RPMI7951 (cell line): ENCODE measurements at places on chromosomes 13 and 19. TPM values are rescaled to one million over a fixed set of nuclear protein-coding genes. Genes with fewer than 3 reads are reported as not detected.
A peak's percentile ranks its signal among the peaks of the same experiment; 100 is the strongest.

Gene SYCN
- not detected in 2 replicates for total RNA-seq

DNA sequence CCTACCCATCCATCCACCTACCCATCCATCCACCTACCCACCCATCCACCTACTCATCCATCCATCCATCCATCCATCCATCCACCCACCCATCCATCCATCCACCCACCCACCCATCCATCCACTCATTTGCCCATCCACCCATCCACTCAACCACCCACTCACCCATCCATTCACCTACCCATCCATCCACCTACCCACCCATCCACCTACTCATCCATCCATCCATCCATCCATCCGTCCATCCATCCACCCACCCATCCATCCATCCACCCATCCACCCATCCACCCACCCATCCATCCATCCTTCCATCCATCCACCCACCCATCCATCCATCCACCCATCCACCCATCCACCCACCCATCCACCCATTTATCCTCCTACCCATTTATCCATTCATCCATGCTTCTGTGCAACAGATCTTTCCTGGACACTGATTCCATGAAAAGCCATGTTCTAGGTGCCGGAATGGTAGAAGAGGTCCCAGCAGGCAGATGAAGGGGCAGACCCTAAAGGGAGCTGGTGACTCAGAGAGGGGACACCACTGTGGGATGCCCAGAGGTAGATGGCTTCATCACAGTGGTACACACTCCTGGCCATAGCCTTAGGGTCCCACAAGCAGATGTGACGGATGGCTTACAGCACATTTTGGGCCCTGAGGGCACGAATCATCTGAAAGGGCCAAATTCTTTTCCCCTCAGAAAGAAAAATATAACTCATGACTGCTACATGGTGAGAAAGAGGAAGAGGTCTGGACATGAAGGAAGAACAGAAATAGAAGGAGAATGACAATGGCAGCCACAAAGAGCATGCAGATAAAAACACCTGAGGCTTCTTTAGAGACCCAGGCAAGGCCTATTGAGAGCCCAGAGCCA, 76.0 kb downstream of the KCTD15 start:
- DNase-seq: peak; percentile 94

DNA sequence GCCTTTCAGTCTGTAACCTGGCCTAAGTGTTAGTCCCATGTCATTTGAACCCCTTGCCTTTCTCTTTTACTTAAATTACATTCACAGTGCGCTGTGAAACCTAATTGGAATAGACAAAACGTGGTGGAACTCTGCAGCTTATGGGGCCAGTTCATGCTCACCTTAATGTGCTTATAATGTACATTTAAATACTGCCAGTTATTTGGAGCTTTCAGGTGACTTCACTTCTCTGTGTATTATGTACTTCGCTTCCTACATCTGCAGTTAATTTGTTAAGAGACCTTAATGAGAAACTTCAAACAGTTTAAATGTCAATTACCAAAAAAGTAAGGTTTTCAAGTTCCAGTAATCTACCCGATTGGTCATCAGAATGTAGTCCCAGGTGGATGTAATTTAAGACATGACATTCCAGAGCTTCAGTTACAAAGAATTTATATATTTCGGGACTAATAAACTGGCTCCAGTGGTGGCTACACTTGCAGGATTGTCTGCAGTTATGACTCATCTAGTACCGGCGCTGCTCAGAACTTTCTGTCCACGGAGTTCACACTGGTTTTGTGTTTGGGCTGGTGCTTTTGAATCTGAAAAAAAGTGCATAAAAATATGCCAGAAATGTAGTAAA, 125.3 kb downstream of the TM9SF2 start:
- peak; percentile 45 for DNase-seq

- no peak for DNase-seq
Observed at GRCh38 chr19:5956323-5956722, 21.6 kb downstream of the RANBP3 start.

DNA sequence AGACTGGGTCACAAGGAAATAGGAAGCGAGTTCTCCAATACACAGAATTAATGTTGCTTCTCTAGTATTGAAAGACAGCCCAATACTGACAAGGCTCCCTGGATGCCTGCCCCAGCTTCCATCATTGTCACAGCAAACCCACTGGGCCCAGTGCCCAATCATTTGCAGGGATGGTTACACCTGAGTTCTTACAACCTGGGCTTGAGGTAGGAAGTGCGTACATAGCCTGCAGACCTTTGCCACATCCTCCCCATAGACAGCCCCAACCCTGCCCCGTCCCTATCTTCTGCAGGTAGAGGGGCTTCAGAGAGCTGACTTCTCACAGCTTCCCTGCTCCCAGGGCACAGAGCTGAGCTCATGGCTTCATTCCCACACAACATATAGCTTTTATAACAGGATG, 108.1 kb upstream of the UBL3 start:
- DNase-seq: no peak

GRCh38 chr13:52847682-52848432, 583 bp downstream of the PCDH8 start:
- DNase-seq: no peak

DNA sequence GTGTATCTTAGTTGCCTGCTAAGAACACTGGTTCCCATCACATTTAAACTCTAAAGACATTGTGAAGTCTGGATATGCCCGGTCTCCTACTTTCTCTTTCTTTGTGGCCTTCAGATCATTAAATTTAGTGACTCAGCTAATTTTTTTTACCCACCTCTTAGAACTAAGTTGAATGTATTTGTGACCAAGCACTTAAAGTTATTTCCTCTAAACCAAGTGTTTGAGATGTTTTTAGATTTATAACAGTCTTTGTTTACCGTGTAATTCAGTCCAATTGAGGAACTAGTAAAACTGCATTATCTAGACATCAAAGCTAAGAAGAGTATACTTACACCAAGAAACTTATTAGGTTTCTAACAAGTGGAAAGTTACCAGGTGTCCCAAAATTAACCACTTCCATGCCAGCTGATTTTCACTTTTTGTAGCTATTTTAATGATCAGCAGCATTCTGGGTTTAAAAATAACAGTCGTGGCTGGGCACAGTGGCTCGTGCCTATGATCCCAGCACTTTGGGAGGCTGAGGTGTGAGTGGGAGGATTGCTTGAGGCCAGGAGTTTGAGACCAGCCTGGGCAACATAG, 53.1 kb downstream of the ARHGAP35 start:
- peak; percentile 69 for DNase-seq

Gene FBXO27
- 0.10 TPM in 1 of 2 replicates, not detected in the other for total RNA-seq

- no peak for DNase-seq
Observed at GRCh38 chr13:67133476-67133875, 96.7 kb downstream of the PCDH9 start.

DNA sequence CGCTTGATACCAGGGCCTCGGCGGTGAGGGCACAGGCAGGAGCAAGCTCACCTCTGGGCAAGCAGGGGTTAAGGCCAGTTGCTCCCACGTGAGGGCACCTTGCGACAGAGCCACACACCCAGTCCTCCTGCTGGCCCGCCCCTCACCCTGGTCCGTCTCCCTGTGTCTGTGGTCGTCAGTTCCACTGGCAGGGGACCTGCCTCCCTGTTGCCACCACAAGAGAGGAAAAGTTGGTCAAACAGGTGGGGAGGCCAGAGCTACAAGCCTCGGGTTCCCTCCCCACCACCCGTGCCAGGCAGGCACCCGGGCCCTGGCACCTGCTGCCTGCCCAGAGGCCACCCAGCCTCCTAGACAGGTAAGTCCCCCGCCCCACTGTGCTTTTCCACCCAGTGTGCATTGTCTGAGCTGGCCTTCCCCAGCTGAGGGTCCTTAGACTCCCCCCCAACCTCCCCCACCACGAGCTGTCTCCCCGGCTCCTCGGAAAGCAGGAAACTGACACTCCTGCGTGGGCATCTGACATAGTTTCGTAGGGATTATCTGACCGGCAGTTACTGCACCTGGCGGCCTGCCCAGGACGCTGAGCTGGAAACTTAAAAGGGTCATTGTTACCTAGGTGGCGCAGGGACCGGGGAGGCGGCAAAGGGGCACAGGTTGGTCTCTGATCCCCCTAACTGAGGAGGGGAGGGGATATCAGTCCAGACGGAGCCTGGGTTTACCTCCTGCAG, at the start of gene TJP3:
Gene TJP3, plus strand, starts transcription at position 178 of the 725 bp plus-strand sequence. CDS start 20,049 bp downstream, outside the sequence.
- DNase-seq: no peak

GRCh38 chr13:44078806-44079376, 199.2 kb downstream of the LACC1 start:
- no peak for DNase-seq

DNA sequence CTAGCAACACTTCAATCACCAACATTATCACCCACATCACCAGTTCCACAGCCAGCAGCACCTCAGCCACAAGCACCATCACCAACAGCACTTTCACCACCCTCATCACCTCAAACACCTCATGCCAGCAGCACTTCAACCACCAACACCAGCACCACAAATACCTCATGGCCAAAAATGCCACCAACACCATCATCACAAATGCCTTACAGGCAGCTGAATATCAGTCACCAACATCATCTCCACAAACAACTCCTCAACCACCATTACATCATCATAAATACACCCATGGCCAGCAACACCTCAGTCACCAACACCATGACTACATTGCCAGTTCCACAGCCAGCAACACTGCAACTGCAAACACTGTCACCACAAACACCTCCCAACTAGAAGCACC, 10.4 kb downstream of the FCER2 start:
- DNase-seq: no peak

DNA sequence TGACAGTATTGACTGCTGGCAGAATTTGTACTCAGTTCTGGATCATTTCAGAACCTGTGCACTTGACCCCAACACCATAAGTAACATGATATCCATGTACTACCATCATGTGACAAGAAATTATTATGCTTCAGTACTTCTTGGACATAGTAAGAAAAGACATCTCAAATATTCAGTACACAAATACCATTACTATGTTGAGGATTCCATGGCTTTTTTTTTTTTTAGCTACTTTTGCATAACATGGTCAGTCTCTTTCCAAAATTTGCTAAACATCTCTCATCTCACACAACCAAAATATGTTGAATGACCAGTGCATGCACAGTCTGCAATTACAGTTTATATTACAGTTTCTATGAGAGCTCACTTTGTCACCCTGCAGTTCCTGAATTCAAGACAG, 85.3 kb downstream of the FLT1 start:
- no peak for DNase-seq

DNA sequence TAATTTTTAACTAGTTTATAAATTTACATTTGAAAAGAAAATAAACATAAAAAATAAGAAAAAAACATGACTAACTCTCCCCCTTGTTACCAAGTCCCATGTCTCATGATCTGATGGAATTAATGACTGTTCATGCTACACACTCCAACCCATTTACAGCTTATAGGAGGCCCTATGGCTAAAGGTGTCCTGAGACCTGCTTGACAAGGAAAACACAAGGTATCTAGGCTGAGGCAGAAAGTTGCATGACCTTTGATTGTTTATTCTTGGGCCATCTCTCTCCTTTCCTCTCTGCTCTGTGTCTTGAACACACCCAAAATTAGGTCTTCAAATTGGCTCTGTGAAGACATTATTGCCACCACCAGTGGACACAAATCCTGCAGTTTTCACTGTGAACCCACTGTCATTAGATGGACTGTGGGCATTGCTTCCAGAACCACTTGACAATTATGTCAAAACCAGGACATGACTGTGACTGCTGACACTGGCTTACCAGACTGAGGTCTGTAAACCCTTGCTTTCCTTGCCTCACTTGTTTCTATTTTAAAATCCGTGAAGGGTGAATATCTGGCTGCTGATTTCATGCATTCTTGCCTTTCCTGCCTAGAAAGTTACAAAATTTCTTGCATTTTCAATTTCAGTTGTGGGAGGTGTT, 386.5 kb upstream of the SPRY2 start:
- no peak for DNase-seq

DNA sequence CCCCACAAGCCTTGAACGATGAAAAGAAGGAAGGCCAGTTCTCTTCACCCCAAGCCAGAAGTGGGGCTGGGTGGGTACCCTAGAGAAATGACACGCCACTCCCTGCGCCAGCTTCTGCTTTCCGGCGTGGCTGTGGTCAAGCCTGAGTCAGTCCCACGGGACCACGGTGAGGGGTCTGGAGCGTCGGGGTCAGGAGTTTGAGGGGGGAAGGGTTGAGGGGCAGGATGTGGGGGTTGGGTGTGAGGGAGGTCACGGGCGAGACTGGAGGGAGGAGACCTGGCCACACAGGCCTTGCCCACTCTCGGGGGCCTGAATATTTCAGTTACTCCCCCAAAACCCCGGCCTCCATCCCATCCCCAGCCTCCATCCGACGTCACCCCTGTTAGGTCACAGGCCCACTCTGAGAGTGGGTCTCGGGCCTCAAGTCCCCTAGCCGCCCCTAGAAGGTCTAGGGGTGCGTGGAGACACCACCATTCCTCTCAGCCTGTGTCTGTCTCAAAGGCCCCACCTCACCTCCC, 500 bp upstream of the IFI30 start:
- no peak for DNase-seq

DNA sequence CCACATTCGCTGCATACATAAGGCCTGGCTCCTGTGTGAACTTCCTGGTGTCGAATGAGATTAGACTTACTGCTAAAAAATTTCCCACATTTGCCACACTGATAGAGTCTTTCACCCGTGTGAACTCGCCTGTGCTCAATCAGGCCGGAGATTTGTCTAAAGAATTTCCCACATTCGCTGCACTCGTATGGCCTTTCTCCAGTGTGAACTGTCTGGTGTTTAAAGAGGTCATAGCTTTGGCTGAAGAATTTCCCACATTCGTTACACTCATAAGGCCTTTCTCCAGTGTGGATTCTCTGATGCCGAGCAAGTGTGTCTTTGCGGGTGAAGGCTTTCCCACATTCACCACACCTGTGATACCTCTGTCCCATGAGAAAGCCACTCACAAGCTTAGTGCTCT, 6.5 kb downstream of the ZNF671 start:
- peak; percentile 10 for DNase-seq

Gene SIGLEC7
- total RNA-seq: not detected in 2 replicates

DNA sequence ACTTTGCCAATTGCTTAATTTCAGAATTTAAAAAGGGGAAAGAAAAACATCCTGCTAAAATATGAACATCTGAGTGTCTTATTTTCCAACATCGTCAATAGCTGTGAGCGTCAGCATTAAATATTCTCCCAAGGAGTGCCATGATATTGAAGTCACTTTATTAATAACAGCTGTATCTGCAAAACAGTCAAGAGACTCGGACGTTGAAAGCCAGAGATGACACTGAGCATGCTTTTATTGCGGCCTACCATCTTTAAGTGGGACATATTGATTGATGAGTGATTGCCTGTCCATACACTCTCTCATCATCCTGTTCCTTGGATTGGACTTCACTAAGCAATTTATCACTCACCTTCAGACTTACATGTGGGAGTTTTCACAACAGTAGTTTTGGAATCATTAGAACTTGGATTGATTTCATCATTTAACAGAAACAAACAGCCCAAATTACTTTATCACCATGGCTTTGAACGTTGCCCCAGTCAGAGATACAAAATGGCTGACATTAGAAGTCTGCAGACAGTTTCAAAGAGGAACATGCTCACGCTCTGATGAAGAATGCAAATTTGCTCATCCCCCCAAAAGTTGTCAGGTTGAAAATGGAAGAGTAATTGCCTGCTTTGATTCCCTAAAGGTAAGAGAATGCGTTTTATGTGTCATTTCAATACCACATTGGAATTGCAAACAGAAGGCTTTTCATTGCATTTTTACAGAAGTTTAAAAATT, 53.8 kb downstream of the MBNL2 start:
- DNase-seq: no peak

Gene VSIG10L
- total RNA-seq: 1.3 and 1.7 TPM in 2 replicates
